Choroid plexus epithelial cell (primary cell): ENCODE measurements at places on chromosomes 4 and X.
A peak's percentile ranks its signal among the peaks of the same experiment; 100 is the strongest.

DNA sequence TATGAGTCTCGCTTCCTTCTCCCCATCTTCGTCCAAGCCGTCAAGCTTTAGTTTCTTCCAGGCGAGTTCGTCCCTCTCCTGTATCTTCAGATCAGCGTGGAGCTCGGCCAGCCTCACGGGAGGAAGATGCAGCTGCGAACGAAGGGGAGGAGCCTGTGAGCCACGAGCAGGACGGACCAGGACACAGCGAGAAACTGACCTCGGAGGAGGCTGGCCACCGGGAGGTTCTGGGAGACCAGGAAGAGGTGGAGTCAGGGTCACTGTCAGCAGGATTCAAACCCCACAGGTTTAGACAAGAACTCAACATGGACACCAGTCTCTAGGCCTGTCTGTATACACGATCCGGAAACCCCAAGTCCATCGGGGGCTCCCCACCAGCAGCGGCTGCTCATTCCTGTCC lies 7.3 kb downstream of the LRPAP1 start:
- DNase-seq: peak; percentile 5

DNA sequence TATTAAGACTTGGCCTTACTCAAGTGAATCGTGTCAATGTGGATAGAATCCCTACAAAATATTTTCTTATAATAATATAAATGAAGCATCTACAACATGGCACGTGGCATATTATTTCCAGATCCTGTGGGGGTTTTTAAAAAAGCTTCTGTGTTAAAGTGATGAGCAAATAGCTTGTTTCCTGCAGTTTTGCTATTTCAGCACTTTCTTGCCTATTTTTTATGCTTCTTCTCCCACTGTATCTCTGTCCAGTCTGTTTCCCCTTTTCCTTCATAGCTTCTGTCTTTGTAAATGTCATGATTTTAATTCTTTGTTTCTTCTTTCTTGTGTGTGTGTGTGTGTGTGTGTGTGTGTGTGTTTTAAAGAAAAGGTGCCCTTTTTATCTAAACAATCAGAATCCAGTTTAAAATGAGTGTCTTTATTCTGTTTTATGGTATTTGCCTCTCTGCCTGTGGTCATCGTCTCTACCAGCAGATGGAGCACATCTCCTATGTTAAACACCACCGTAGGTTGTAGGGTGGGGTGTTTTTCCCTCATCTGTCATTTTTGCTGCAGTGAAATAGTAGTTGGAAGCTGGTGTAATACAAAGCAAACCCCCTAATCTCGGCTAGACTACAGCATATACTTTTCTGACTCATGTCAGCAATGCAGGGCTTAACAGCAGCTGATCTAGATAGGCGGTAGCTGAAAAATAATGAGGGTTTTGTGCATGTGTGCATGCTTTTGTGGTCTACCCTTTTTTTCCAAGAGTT lies 33.1 kb downstream of the FTHL17 start:
- DNase-seq: peak; percentile 63

GRCh38 chr4:29853833-29854232 lies 866.3 kb upstream of the PCDH7 start:
- DNase-seq: no peak

DNA sequence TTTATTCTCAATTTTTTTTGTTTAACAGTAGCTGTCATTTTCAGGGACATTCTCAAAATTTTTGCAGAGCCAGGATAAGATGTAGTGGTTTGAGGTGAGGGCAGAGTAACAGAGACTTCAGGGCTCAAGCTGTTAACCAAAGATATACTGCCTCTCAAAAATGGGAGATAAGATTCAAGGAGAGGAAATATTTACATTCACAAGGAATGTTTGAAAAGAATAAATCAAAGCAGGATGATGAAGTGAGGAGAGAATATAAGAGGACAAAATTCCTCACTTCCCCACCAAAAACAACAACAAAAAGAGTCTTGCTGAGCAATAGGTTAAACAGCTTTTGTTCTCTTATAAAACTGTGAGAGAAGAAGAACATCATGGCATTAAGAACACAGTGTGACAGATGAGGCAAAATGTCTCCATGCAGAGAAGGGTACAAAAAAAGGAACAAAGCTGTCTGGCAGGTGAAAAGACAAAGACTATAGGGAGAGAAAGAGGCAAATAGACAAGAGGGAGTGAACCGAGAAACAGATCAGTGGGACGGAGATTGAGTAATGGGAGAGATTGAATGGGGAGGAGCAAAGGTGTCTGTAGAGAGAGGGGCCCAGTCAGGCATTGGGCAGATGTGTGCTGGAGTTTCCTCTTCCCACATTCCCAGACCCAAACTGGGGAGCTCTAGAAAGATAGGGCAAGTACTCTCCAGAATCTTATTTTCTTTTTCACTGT lies 106.1 kb upstream of the TMEM150C start:
- no peak for DNase-seq

DNA sequence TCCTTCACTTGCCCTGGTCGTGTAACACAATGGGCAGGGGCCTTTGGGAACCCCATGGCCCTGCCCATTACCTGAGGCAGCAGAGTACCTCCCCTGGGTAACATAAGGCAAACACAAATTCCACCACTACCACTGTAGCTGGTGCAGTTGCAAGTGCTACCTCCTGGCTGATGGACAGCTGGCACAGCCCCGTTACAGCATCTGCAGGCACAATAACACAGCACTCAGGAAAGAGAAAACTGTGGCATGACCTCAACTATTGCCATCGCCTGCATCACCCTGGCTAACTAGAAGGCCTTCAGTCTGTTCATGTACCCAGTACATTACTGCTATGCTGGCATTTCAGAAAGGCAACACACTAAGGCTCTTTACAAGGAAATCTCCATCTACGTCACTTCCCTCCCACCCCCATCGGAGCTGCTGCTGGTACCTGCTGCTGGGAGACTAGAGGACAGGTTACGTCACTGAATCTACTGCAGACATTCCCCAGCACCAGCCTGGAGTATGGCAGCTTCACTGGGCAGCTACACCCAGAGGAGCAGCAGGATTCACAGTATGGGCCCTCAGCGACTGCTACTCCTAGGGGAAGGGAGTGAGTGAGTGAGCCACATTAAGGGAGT lies 39.4 kb downstream of the ARFIP1 start:
- no peak for DNase-seq
